ENCODE measurements at places on chromosomes 4 and X.

DNA sequence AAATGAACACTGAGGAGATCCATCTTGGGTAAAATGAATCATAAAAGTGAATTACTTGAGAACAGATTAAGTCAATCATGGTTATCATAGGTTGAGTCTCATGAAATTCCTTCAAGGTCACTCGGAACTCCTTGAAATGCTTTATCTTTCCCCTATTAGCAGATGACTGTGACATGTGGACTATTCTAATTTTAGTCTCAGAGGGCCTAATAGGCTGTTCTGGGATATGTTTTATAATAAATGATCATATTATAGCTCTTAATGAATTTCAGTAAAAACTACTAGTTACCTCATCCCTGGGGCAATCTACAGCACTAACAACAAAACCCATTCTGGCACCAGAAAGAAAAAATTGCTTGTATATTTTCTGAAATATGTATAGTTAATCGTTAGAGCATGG lies 44.7 kb downstream of the SPATA4 start:
- no peak for DNase-seq

DNA sequence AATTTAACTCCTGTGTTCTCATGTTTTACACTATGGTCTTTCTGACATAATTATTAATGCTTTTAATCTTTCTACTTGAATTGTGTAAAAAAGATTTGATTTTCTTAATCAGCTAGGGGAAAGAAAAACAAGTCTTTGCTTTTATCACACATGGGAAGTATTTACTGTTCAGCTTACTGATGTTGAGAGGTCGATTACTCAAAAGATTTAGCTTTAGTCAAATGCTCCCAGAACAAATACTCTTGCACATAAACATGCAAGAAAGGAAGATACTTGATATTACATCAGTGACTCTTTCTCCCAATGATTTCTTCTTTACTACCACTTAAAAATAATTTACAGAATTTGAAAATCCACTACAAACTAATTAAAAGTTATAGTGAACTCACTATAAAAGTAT lies 198.3 kb upstream of the FAT4 start:
- no peak for DNase-seq

DNA sequence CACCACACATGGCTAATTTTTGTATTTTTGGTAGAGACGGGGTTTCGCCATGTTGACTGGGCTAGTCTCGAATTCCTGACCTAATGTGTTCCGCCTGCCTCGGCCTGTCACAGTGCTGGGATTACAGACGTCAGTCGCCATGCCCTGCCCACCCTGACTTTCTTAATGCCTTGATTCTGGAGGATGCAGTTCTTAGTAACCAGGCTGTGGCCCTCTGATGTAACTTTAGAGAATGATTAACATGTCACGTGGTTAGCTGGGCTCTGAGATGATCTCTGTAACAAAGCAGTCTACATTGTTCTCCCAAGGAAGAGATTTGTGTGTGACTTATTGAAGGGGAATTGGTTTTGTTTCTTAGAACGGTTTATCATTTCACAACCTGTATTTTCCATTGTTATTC lies 30.6 kb downstream of the ANK2 start:
- peak; percentile 93 for DNase-seq

DNA sequence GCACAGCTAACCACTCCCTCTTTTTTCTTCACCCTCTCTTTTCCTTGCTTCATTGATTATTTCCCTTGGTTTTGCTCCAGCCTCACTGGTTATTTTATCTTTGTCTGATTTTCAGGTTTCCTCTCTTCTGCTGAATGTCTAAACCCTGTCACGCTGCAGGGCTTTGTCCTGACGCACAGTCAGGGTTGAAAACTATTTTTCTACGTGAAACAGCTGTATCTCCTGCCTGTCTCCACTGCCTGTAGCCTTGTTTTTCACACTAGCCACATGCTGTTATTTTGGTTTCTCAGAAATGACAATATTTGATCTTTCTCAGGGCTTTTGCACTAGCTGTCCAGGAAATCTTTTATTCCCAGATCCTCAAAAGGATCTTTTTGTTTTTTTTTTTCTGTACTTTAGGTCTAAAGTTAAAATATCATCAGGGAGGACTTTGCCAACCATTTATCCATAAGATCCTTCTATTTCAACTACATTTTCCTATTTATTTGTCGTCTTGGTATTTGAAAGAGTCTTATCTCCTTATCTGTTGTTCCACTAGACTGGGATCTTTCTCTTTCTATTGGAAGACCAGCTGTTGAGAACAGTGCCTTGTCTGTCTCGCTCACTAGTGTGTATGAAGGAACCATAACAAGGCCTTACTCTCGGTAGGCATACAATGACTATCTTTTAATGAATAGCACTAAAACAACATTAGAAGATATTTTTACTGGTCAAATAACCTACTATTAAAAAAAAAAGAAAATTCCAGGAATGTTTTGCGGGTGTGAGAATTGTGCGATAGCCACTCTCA lies 164.3 kb downstream of the PDHA2 start:
- DNase-seq, result no peak

DNA sequence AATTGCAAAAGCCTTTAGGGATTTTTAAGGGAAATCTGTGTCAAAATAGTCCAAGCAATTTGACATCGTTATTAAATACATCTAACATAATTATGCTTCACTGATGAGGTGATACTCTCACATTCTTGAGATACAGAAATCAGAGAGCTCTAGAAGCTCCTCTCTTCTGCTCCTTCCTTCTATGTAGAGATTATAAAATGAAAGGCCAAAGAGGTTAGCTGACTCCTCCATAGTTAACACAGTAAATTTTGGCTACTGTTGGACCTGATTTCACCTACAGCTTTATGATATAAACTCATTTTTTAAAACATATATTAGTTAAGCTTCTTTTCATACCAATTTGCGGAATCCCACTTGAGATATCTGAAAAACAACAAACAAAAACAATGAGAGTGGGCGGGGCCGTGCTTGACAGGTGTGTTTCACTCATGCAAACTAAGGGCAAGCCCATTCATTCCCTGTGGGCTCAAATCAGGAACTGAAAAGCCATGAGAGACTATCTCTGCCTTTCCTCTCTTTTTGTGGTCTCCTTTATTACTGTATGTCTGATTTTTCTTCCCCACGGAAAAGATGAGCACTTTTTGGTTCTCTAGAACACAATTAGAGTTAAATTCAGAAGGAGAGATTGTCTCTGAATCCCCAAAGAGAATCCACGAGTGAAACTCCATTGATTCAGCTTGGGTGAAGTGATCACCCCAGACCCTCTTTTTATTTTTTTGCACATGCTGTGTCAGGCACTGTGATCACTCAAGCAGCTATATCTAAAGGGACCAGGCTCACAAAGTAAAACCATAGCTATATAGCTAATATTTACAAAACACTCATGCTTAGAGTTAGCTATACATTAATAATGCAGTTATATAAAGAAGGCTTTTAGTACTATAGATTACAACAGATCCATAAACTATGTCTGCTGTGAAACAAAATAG lies 566.3 kb downstream of the IL15 start:
- DNase-seq, result no peak

GRCh38 chrX:112636288-112636687 lies 43.5 kb downstream of the LHFPL1 start:
- DNase-seq, result no peak

DNA sequence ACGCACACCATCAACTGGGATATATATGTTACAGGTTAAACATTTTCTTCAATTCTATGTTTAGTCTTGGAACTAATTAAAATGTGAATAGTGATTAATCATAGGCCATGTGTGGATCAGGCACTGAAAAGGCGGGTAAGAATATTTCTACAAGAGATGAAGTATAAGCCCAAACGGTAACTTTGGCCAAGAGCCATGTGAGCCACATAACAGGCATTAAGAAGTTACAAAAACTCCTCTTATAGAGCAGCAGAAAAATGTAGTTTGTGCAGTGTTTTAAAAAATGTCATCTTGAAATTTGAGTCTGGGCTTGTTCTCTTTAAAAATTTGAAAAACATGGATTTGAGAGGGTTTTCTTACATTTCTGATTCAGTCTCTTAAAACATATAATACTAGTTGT lies 521.8 kb upstream of the DIPK2B start:
- DNase-seq, result no peak

DNA sequence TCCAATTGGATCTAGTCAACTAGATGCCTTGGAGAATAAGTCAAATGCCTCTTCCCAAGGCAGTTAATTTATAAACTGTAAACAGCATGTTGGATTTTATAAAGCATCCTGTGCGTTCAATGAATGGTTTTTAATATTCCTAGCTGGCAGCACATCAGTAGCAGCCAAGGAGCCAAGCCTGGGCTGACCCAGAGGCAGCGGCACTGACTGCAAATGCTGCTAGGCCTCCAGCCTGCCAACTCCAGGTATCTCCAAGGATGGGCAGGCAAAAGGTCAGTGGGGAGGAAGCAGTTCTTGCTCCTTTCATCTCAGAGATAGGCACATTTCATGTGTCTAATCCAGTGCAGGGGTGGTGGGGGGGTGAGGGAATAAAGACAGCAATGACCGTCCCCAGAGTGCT lies 9.5 kb downstream of the NDP start:
- no peak for DNase-seq

DNA sequence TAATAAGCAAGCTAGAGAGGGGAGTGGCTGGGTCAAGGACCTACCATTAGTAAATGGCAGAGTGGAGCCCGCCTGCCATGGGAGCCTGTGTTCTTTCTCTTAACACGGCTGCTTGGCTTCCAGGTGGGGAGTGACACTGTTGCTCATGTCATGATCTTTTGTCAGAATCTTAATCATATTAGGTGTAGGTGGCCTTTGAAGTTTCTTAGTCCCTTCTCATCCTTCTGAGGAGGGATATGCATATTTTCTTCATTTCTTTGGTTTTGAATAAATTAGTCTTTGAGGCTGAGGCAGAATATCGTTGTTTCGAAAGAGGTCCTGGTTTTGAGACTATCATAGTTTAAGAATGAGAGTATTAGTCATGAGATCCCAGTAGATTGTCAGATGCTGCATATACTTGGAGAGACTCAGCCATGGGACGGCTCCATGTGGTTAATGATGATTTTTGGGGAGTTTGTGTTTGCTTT lies 28.9 kb downstream of the SNX25 start:
- no peak for DNase-seq

- peak; percentile 90 for DNase-seq
These were observed 464.1 kb upstream of the TRAM1L1 start for GRCh38 chr4:117549524-117549923.

DNA sequence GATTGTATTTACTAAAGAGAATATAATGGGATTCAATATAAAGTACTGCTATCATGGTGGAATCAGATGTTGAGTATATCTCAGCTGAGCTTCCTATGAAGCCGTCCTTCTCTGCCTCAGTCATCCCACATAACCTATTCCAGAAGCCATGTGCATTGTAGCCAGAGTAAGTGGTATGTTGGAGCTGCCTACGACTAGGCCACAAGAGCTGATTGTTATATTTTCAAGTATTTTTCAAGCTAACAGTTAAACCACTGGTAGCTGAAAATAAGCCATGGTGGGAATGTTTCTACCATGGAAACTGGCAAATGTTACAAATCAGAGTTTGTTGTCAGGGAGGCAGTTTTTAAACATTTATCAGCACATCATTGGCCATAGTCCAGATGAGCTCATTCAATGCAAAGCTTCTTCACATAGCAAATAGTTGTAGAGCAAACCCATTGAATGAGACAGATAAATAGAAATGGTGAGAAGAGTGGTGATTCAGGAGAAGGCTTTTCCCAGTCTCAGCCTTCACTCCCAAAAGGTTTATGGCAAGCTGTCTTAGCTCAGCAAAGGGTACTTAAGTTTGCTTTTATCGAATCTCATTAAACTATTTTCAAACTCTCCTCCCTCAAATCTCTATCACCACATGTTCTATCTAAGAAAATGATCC lies 436.4 kb downstream of the PCDH19 start:
- no peak for DNase-seq

DNA sequence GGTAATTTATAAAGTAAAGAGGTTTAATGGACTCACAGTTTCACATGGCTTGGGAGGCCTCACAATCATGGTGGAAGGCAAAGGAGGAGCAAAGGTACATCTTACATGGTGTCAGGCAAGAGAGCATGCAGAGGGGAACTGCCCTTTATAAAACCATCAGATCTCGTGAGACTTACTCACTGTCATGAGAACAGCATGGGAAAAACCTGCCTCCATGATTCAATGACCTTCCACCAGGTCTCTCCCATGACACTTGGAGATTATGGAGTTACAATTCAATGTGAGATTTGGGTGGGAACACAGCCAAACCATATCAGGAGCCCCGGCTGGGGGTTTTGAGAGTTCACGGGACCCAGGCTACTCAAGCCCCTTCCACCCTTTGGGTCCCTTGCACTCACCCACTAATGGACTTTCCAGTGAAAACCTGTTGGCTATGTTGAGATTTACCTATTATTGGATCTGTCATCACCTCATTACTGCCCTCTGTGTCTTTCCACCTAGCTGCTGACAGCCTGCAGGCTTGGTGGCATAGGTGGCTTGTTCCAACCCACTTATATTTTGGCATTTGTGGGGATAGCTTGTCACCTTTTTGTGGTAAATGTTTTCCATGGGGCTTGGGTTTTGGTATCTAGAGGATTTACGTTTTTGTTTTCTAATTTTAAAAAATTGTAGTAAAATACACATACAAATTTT lies 24.0 kb downstream of the IGFBP7 start:
- no peak for DNase-seq

DNA sequence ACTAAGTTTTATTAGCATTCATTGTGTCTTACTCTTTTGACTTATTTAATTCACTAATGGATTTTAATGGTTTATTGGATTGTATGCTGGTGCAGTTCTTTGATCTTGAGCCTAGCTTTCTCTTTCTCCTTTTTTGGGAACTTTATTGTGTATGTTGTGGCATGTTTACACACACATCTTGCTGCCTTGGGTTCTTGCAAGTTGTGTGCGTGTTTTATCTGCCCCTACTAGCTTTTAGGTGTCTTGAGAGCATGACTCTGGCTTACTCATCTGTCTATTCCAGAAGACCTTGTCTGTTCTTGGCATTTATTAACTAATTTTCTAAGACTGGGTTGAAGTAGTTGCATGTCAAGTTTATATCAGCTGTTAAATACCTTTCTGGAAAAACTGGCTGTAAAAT lies 2.7 kb downstream of the TMEM165 start:
- DNase-seq, result peak; percentile 54

DNA sequence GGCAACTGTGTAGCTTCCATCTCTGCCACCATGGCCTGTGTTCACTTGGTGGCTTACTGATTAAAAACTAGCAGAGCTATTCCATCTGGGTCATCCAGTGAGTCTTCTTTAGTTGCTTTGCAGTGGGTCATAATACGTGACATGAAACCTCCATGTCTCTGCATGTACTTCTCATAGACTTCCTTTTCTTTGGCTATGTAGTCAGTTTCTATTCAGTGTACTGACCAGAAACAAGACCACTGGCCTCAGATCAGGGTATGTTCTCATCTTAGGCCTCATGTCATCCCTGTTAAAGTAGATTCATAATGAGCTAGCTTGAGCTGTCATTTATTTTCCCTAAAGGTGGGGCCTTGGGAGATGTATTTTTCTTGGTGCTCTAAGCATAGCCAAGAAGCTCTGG lies 195.2 kb downstream of the CCNG2 start:
- DNase-seq, result no peak

- DNase-seq, result no peak
These were observed 158.9 kb downstream of the MID1IP1 start for GRCh38 chrX:38960137-38960536.

- peak; percentile 40 for DNase-seq
These were observed 5.6 kb downstream of the PCDH10 start for GRCh38 chr4:133154725-133155124.

GRCh38 chr4:159979351-159979750 lies 876.5 kb downstream of the RAPGEF2 start:
- DNase-seq, result no peak

Measured in renal cortical epithelial cell (primary cell).